ENCODE measurements at places on chromosomes 4 and X.

DNA sequence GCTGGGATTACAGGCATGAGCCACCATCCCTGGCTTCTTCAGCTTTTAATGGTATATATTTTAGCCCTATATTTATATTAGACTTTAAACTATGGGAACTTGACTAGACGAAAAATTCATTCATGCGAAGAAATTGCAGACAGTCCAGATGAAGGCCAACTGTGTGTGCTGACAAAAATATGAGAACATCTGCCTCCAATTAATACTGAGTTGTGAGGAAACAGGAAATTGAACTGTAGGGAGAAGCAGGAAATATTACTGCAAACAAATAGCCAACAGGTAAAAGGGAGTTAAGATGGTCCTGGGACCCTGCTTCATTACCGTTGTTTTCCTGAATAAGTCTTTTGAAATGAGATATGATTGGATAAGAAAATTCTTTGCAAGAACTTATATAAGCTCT, 26.3 kb downstream of the MGARP start:
- DNase-seq, result no peak

DNA sequence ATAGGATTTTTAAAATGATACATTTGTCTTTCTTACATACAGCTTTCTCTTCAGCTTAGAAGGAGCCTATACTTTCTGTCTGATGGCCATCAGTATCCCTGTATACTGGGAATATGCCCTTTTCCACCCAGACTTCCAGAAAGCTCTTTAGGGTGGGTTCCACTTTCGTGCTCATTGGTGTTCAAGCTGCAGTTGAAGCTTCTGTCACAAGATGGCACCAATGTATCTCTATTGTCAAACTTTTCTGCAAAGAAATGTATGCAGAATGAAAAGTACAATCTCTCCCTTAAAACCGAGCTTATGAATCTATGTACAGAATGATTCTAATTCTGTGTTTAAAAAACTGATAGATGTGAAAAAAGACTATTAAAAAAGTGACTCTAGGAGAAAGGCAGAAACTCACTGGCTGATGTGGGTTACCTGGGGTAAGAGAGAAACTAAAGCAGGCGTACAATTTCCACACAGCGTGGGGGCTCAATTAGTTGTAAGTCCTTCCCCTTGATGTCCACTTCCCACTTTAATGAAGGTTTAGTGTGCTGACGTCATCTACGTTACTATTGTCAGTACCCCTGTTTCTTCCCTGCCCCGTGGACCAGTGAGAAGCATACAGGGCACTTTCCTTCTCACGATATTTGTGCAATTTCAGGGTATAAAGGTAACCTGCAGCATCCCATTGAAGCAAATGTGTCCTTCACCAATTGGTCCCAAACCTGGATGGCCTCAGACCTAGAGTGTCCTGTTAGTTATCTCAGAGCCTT, 57.3 kb upstream of the TCEAL2 start:
- peak; percentile 2 for DNase-seq

DNA sequence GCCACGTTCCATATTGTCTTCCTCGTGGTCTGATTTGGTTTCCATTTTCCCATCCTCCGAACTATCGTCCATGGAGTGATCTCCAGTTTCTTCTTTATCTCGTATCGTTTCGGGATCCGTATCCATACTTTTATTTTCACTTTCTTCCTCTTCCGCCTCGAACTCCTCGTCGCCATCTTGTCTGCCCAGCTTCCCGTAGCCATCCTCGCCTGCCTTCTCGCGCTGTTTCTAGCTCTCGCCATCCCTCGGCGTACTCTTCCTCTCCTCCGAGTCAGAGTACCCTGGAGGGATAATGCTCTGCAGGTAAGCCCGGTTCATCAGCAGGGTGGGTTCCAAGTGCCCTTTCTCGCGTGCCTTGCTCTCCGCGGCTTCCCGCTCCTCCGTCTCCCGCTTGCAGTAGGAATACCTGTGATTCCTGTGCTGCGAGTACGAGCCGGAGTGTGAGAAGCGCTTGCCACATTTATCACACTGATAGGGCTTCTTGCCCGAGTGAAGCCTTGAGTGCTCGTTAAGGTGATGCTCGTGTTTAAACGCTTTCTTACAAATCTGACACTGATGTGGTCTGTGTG, 134.5 kb upstream of the TAPT1 start:
- DNase-seq, result no peak

GRCh38 chrX:63275127-63275526, 76.0 kb downstream of the SPIN4 start:
- DNase-seq, result no peak

- no peak for DNase-seq
Observed at GRCh38 chr4:119080721-119081541, 54.7 kb upstream of the MYOZ2 start.

- DNase-seq, result no peak
Observed at GRCh38 chr4:154586296-154587033, 4.1 kb downstream of the FGA start.

DNA sequence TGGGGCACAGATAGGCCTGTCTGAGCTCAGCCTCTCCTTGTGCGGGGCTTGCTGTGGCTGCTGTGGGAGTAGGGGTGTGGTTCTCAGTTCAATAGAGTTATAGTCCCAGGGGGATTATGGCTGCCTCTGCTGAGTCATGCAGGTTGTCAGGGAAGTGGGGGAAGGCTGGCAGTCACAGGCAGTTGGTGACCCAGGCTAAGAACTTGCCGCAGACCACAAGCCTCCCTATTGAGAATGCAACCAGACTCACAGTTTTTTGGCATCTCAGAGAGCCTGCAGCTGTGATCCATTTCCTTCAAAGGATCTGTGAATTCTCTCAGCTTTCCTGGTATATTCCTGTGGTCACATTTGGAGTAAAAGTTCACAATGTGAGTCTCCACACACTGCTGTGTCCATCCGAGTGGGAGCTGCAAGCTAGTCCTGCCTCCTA, 364.9 kb downstream of the ZNF674 start:
- DNase-seq, result no peak

DNA sequence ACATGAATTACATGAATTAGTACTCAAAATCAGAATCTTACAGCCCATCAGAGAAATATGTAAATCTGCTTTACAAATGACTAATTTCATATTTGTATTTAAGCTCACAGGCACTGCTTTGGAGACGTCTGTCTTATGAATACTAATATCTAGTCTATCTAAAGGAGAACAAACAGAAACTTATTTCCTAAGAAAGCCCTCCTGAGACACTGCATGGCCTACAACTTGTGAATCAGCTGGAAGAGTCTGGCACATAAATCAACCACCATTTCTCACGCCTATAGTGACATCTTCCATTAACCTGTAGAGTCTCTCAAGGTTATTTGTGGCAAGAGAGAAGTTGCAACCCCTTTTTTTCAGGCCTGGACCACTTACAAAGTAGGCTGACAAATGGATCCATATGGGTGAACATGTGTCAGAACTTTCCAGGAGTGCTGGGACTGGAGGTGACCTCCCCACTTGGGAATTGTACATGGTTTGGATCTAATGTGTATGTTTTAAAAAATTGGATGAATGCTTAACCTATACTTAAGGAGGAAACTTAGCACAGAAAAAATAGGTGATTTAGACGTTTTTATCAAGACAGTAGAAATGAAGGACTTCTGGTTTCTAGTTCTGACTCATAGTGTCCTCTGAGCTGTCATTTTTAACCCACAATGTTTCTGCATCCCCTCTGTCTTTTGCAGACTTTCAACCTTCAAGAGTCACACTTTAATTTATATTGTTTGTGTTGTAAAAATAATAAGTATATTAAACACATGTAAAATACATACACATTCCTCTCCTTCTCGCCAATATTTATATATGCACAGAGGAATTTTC, 83.2 kb upstream of the ARHGAP24 start:
- no peak for DNase-seq

DNA sequence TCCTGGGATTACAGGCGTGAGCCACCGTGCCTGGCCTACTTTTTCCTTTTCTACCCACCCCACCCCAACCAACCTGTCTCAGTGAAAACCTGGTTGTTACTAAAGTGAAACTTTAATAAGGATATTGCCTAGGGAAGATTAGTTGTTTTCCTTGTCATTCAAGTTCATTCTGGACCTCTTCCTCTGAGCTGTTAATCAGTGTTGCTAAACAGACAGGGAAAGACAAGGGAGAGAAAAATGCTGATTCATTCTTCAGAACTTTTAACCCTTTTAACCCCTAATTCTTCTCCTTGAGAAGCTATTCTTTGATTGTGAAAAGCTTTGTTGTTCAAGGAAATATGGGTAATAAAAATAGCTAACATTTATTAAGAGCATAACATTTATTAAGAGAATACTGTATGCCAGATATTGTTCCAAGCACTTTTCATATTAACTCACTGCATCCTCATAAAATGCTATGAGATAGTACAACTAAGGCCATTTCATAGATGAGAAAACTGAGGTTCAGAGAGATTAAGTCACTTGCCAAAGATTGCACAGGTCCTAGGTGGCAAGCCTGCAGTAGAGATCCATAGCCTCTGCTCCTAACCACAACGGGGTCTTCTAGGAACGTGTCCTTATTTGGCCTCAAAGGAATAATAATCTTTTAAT, 34.8 kb downstream of the OSTC start:
- DNase-seq, result no peak

GRCh38 chr4:93809773-93810172, 18.8 kb upstream of the ATOH1 start:
- DNase-seq, result no peak

DNA sequence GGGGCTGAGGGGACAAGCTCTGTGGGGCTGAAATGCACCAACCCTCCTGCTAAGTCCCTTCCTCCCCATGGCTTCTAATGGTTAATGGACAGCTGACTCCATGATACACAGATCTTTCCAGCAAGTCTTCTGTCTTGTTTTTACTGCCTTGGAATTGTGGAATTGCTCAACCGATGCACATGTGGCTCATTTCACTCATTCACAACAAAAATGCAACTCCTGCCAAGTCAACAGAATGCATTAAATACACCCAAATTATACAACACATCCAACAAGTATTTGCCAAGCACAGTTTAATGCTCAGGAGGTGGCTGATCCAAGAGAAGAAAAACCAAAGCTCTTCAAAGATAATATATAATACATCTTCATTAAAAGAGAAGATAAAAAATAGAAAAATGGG, 61.9 kb upstream of the PAGE4 start:
- no peak for DNase-seq

Measured in stimulated activated CD4-positive, alpha-beta T cell treated with anti-CD3 and anti-CD28 coated beads, Interleukin-12 subunit alpha, Interleukin-12 subunit beta, amount 100 ng/mL, for 4 hours (primary cell).